CD4-positive, CD25-positive, alpha-beta regulatory T cell (primary cell): ENCODE measurements at places on chromosomes 2 and 18. TPM values are rescaled to one million over a fixed set of nuclear protein-coding genes. Genes with fewer than 3 reads are reported as not detected.
A peak's percentile ranks its signal among the peaks of the same experiment; 100 is the strongest.

GRCh38 chr2:177348118-177348654, 44.4 kb upstream of the AGPS start:
- H3K27ac ChIP-seq: no peak overlapping the region
- H3K4me1 ChIP-seq: no peaks in the 10 kb centered on the region
- DNase-seq: no peak
- no peaks in the 10 kb centered on the region for H3K36me3 ChIP-seq

DNA sequence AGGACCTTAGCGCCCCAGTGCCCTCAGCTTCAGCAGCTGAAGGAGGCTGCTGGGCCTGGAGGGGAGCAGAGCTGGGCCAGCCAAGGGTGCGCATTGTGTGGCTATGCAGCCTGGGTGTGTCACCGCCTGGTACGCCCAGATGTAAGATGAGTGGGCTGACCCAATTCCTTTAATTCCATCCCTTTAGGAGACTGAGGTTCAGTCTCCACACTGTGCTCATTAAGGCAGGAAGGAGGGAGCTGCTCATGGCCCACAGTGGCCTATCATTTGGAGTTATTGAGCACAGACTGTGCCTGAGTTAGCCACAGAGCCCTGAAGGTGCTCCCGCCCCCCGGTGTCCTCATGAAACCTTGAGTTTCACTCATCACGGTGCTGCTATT, 194.1 kb upstream of the GLI2 start:
- H3K27ac ChIP-seq: no peak overlapping the region
- H3K36me3 ChIP-seq: no peaks in the 10 kb centered on the region
- no peak overlapping the region for H3K4me3 ChIP-seq
- H3K4me1 ChIP-seq: no peaks in the 10 kb centered on the region
- no peaks in the 10 kb centered on the region for H3K27me3 ChIP-seq
- DNase-seq: no peak

- H3K27ac ChIP-seq: no peak overlapping the region
- H3K27me3 ChIP-seq: no peaks in the 10 kb centered on the region
- H3K36me3 ChIP-seq: no peaks in the 10 kb centered on the region
Observed at GRCh38 chr2:122516775-122517174, 761.3 kb downstream of the TSN start.

DNA sequence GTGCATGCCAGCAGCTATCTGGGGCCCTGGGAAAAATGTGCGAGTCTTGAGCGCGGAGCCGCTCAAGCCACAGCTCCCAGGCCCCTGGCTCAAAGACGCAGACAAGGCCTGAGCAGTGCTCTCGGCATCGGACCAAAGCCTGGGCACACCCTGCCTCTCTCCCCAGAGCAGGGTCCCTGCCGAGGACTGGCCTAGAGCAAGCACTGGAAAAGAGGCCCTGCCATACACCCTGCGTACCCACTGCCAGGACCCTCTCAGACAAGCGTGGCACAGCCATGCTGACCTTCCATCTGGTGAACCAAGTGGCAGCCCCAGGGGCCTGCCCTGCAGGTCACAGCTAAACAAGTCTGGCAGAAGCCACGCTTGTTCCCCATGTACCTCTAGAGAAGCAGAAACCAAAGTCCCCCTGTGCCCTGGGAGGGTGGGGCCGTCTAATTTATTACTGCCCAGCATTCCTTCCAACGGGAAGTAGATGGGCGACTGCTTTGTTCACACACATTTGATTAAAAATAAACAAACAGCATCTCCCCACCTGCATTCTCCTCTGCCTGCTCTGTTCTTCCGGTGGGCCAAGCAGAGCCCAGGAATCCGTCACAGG, 14.0 kb downstream of the STK25 start:
- no peaks in the 10 kb centered on the region for H3K27me3 ChIP-seq
- no peaks in the 10 kb centered on the region for H3K4me1 ChIP-seq
- DNase-seq: no peak
- peaks cover 23% of the 10 kb centered on the region for H3K36me3 ChIP-seq

GRCh38 chr18:70124139-70124538, 81.3 kb downstream of the RTTN start:
- H3K36me3 ChIP-seq: peaks cover 27% of the 10 kb centered on the region
- H3K27ac ChIP-seq: no peak overlapping the region
- H3K27me3 ChIP-seq: no peaks in the 10 kb centered on the region
- DNase-seq: no peak

DNA sequence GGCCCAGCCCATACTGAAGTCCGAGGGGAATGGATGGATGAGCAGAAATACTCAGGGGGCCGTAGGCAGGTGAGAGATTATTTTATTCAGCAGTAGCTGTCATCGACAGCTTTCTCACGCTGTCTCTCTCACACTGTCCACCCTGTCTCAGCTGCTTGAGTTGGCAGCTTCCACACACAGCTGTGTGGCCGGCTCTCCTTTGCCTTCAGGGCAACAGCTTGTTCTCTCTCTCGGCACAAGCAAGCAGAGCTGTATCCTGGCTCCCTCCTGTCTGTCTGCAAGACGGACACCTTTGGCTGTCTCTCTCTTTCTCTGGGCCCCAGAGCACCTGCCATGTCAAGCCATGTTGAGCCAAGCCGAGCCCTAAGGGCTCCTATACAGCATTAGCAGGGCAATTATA, 9.8 kb upstream of the PAPOLG start:
- no peak for DNase-seq
- H3K27ac ChIP-seq: no peak overlapping the region
- H3K27me3 ChIP-seq: peaks cover 4% of the 10 kb centered on the region
- no peak overlapping the region for H3K4me3 ChIP-seq
- no peaks in the 10 kb centered on the region for H3K36me3 ChIP-seq
- H3K4me1 ChIP-seq: peaks cover 10% of the 10 kb centered on the region

DNA sequence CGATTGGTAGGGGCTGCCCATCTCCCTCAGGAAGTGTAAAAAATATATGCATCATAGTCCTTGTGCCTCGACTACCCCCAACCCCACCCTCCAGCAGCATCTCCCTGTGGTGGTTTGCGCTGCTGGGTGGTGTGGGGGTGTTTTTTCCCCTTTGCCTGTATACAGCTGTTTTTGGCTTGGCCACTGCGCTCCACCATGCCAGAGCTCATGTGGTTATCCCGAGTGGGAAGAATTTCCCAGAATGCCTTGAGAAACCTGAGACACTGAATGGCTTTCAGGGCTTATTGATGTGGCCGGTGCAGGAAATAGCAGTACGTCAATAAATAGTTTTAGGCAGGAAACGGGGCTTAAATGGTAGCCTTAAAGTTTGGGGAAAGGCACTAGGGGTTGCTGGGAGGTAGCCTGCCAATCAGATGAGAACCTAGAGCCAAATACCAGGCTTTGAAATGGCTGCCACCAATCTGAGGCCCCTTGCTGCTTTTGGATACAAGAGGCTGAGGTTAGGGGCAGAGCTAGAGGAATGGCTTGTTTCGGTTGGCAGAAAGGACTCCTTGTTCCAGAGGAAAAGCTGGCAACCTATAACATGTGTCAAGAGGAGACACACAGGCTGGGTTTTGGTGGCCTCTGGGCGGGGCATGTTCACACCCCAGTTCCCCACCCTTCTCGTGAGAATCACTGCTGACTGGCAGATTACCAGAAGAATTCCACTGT, 144.1 kb downstream of the SMAD7 start:
- no peak overlapping the region for H3K27ac ChIP-seq
- no peaks in the 10 kb centered on the region for H3K36me3 ChIP-seq
- DNase-seq: peak; percentile 46
- H3K4me1 ChIP-seq: peaks cover 18% of the 10 kb centered on the region
- H3K4me3 ChIP-seq: no peak overlapping the region

DNA sequence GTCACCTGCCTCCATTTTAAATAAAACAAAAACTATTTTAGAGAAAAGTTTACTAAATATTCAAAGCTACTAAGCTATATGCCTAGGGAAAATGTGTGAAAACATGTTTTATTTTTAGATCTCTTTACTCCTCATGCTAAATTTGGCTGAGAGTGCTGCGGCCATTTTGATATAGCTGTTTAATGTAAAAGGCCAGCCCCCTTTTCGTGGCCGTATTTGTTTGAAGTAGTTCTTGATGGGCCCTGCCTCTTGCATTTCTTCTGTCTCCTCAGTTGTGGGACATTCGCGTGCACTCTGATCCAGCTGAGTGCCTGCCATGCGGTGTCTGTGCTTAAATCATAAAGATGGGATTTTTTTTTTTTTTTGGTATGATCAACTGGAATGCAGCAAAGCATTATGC, 64.0 kb downstream of the ZNF407 start:
- H3K4me3 ChIP-seq: no peak overlapping the region
- no peak overlapping the region for H3K27ac ChIP-seq
- no peak for DNase-seq
- no peaks in the 10 kb centered on the region for H3K27me3 ChIP-seq
- H3K36me3 ChIP-seq: peaks cover 8% of the 10 kb centered on the region
- no peaks in the 10 kb centered on the region for H3K4me1 ChIP-seq

GRCh38 chr2:142857256-142858164, 20.0 kb upstream of the KYNU start:
- H3K27ac ChIP-seq: no peak overlapping the region
- no peaks in the 10 kb centered on the region for H3K4me1 ChIP-seq
- no peaks in the 10 kb centered on the region for H3K36me3 ChIP-seq
- DNase-seq: no peak
- H3K27me3 ChIP-seq: no peaks in the 10 kb centered on the region

DNA sequence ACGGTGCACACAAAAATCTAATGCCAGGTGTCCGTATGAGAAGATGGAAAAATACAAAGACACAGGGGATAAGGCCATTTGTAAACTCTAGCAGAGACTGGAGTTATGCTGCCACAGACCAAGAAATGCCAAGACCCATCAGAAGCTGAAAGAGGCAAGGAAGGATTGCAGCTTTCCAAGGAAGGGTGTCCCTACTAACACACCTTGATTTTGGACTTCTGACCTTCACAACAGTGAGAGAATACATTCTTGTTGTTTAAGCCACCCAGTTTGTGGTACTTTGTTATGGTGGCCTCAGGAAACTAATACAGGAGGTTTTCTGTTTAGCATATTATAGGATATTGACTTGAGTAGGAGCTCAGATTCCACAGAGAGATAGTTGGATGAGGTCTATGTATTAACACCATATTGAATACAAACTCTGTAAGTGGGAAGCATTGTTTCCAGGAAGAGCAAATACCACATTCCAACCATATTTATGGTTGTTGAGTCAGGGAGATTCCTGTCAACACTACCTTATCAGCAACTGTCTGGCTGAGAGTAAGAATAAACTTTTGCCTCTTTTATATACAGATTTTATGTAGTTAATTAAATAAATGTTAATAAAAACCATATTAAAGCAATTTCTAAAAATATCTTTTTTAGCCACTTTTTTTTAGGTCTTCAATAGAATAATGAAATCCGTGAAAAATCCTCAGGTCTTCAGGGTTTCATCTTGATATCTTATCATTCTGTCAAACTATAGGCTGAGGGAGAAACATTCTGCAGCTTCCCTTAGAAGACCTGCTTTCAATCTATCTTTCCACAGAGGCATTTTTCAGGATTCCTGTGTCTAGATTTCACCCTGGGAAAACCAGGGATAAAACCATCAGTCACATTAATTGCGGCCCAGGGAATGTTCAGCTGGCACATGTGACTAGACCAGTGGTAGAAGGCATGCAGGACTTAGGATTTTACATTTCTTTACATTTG, 35.4 kb upstream of the HNMT start:
- no peak overlapping the region for H3K4me3 ChIP-seq
- H3K36me3 ChIP-seq: no peaks in the 10 kb centered on the region
- no peaks in the 10 kb centered on the region for H3K27me3 ChIP-seq
- no peak for DNase-seq

DNA sequence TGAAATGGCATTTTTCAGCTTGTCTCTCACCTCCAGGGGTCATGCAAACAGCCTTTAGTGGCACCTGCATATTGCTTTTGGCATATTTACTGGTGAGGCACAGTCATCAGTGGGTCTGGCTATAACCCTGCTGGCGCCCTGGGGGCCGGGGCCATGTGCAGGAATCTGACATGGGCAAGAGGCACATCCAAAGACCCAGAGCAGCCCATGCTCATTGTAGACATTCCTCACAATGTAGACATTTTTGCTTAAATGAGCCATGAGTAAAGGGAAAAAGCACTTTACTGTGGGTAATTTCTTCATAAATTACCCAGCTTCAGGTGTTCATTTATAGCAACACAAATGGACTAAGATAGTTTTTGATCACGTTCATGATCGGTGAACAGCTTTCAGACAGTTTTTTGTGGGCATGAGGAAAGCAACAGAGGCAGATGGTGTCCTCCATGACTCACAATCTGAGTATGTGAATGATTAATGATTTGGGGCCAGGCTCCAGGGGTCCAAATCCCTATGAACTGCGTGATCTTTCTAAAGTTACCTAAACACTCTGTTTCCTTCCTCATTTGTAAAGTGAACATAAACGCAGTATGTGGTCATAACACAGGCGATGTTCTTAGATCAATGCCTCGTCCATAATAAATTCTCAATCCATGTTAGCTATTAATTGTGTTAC, 85.8 kb downstream of the LIPG start:
- no peak overlapping the region for H3K27ac ChIP-seq
- no peaks in the 10 kb centered on the region for H3K4me1 ChIP-seq
- no peaks in the 10 kb centered on the region for H3K36me3 ChIP-seq
- no peak overlapping the region for H3K4me3 ChIP-seq
- DNase-seq: no peak
- H3K27me3 ChIP-seq: no peaks in the 10 kb centered on the region

DNA sequence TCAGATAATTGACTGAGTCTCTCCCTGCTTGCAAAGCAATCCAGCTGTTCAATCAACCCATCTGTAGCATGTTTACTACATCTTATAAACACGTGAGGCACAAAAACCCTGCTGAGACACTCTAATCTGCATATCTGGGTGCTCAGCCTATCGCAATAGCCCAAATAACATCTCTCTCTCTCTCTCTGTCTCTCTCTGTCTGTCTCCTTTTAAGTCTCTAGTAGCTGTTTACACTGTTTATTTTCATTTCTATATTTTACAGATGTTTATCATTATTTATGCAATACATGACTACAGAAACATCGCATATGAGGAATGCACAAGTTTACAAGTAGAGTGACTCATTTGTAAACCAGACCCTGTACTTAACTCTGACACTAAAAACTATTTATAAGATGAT, 422.1 kb upstream of the DSEL start:
- DNase-seq: no peak
- H3K27me3 ChIP-seq: no peaks in the 10 kb centered on the region
- H3K36me3 ChIP-seq: no peaks in the 10 kb centered on the region
- H3K4me1 ChIP-seq: no peaks in the 10 kb centered on the region
- H3K27ac ChIP-seq: no peak overlapping the region

GRCh38 chr18:70028084-70028483, 80.4 kb upstream of the CD226 start:
- H3K4me1 ChIP-seq: no peaks in the 10 kb centered on the region
- H3K27me3 ChIP-seq: no peaks in the 10 kb centered on the region
- H3K27ac ChIP-seq: no peak overlapping the region
- H3K4me3 ChIP-seq: no peak overlapping the region
- DNase-seq: no peak

Gene TMEM37
- polyA plus RNA-seq: 0.19 TPM

Gene NOSTRIN
- polyA plus RNA-seq: not detected

Gene SERPINB13
- polyA plus RNA-seq: not detected

Gene FTCDNL1
- 0.28 TPM for polyA plus RNA-seq
